ACHN (cell line): ENCODE measurements at places on chromosomes 12 and 14.
A peak's percentile ranks its signal among the peaks of the same experiment; 100 is the strongest.

DNA sequence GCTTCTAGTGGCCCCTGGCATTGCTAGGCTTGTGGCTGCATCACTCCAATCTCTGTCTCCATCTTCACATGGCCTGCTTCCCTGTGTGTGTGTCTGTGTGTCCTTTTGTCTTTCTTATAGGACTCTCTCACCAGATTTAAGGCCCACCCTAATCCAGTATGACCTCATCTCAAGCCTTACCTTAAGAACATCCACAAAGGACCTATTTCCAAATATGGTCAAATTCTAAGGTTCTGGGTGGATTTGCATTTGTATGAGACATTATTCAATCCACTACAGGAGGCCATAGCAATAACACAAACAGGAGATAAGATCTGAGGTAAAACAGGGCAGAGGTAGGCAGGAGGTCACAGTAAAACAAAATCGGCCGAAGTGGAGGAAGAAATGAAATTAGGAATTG, 375.9 kb downstream of the BTG1 start:
- no peak for DNase-seq

DNA sequence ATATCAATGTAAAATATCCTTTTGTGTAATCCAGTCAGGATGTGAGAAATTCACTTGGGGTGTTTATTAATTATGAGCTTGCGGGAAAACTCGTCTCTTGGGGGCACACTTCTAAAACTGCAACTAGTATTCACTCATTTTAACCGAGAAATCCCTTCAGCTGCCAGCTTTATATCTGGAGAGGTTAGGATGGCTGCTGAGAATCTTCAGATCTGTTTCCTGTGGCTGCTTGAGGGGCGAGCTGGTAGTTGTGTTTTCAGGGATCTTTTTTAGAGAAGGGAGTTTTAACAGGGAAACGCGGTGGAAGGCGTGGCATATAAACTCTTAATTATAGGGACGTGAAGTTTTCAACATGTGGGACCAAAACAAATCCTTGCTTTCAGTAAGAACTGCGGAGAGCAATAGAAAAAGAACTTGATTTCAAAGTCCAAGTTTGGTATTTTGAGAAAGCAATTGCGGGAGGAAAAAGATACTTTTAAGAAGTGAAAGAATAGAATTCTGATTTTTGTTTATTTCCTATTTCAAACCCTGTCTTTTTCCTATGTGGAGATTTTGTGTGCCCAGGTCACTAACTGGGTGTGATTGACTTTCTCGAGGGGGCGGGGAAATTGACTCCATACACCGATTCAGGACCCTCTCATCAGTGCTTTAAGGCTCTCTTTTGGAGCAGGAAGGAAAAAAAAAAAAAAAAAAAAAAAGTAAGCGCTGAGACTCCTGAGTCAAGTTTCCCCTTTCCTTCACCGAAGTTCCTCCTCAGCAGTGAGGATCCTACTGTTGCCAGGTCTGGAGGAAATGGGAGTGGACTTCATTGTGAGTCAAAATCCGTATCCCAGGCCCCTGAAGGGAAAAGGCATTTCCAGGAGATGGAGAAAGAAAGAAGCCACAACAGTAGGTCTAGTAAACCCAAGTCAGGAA, 1.1 kb downstream of the PPFIBP1 start:
- peak; percentile 62 for DNase-seq

DNA sequence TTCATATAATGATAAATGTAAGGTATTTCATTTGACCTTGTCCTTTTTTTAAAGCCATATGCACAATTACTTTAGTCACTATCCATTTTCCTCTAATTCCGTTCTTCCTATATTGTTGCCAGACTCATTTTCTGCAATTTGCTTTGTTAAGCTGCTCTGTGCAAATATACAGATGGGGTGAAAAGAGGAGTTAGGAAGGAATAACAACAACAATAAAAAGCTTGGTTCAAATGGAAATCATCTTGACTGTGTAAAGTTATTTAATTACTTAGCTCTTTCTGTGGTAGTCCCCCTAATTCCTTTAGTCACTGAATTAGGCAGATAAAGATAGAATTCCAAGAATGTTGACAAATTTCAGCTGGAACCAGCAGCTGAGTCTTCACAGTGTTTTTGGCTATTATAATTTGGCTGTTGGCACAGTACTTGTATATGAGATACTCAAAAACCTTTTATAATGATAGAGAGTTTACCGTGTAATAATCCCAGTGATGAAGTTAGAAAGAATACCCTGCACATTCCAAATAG, 838.0 kb downstream of the RPS29 start:
- DNase-seq: no peak

GRCh38 chr12:68595241-68595640, 15.5 kb upstream of the RAP1B start:
- no peak for DNase-seq

- DNase-seq: peak; percentile 71
Measured at GRCh38 chr12:98002887-98003493, 512.4 kb upstream of the TMPO start.

DNA sequence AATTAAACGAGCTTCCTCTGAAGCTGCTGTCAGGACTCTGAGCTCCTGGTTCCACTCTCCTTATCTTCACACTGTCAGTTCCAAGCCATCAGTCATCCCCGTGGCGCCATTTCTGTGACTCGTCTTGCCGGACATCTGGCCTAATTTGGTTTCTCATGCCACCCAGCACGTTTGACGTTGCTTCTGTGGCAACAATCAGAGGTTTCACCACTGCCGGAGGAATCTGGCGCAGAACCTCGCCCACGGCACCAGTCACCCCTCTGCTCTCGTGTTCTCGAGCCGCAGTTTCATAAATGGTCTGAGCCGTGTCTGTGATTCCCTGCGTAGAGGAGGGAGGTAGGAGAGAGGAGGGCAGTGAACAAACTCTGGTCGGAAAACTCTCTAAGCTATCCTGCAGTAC, 29.7 kb downstream of the BDKRB1 start:
- DNase-seq: no peak

DNA sequence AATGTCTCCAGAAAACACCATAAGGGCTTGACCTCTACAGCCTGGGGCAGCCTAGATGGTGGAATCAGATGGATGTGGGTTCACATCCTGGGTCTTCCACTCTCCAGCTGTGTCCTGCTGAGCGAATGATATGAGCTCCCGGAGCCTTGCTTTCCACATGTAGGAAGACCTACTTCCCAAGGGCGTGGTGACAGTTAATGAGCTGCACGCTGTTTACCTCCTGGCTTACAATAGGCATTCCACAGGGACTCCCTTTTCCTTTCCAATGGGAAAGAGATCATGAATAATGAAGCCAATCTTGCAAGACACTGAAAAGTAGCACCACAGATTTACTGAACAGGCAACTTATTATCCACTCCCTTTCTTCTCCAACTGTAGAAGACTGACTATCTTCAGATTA, 46.1 kb downstream of the TMTC1 start:
- no peak for DNase-seq

GRCh38 chr12:106602076-106602475, 19.3 kb downstream of the RFX4 start:
- no peak for DNase-seq

- DNase-seq: no peak
Measured at GRCh38 chr12:51322452-51322851, 1.5 kb downstream of the BIN2 start.

DNA sequence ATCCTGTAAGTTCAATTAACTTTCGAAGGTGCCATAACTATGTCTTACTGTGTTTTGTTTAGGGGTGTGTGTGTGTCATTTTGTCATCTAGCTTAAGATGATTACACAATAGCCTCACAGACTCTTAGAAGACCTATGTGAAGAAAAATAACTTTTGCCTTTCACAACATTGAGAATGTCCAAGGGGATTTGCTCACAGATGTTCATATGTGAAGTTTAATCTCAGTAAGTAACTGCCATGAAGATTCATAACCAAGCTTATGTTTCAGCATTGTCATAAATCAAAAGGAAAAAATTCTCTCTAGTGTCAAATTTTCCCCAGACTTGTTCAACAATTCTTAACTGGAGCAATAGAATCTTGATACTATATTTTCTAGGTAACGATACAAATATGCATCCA, 226.1 kb upstream of the PRKD1 start:
- no peak for DNase-seq

GRCh38 chr12:643475-644302, 19.6 kb downstream of the NINJ2 start:
- DNase-seq: no peak

- DNase-seq: no peak
Measured at GRCh38 chr12:127781336-127781735, 485.6 kb upstream of the TMEM132C start.
